ENCODE measurements at places on chromosomes 2 and 18.

GRCh38 chr2:121605820-121606733 is 43.2 kb downstream of the CLASP1 start:
- no peak for DNase-seq

GRCh38 chr18:73758446-73758845 is 389.2 kb downstream of the FBXO15 start:
- DNase-seq: no peak

DNA sequence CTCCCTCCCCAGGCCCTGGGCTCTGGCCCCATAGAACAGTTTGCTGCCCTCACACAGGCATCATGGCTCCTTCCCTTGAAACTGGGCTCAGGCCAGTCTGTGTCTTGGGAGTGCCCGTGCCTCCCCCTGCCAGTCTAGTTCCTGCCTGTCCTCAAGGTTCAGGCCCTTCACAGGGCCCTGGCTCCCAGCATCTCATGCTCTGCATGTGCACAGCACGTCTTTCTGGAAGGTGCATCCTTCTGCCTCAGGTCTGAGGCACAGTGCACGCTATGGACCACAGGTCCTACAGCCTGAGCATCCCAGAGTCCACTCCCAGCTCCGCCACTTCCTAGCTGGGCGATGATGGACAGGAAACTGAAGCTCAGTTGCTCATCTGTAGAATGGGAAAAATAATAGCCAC is 35.6 kb upstream of the FOSL2 start:
- no peak for DNase-seq

GRCh38 chr2:26852405-26853306 is 4.7 kb downstream of the DPYSL5 start:
- no peak for DNase-seq

DNA sequence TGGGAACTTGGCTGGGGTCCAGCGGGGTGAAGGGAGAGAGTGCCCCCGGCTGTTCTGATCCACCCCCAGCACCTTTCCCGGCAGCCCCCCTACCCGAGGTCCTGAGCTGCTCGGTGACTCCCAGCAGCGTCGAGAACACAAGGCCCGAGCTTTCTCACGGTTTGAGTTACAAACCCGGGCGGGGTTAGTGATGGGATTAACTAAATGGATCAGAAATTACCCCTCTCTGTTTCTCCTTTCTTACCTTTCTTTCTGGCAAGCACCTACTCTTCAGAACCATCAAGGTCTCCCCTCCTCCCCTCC is 139.4 kb upstream of the GPC1 start:
- no peak for DNase-seq

GRCh38 chr18:66168685-66169235 is 417.9 kb downstream of the CDH7 start:
- DNase-seq: no peak

- DNase-seq: no peak
Observed at GRCh38 chr2:231429901-231430300, 34.4 kb downstream of the NCL start.

All from H9 (cell line).